ENCODE measurements at places on chromosomes 12 and 14.

DNA sequence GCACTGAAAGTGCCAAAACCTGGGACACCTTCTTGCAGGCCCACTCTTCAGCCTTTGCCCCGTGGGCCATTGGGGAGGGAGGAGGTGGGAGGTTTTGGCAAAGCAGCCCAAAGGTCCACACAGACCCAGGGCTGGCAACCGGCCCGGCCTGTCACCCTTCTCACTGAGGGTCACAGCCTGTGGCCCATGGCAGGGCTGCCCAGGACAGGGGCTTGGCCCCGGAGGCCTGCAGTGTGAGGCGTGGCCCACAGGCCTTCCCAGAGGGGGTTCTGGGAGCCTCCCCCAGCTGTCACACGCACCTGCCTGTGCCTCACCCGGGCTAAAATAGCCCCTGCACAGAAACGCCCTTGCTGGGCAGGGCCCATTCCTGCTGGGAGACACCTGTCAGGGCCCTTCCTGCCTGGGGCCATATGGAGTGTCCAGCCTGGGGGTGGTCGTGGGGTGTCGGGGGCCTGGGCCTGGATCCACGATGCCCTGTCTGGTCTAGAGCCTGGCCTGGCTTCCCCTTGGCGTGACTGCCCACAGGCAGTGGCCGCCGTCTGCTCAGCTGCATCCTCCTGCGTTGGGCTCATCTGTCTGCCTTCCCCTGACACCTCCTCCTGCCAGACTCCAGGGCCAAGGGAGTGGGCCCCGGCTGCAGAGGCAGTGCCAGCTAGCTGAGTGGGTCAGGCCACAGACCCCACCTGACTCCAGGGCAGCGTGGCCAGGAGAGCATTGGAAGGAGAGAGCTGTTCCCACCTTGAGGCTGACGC, 19.2 kb downstream of the PACS2 start:
- no peak for DNase-seq

GRCh38 chr12:75981247-75982168, 50.1 kb downstream of the PHLDA1 start:
- DNase-seq, result no peak

DNA sequence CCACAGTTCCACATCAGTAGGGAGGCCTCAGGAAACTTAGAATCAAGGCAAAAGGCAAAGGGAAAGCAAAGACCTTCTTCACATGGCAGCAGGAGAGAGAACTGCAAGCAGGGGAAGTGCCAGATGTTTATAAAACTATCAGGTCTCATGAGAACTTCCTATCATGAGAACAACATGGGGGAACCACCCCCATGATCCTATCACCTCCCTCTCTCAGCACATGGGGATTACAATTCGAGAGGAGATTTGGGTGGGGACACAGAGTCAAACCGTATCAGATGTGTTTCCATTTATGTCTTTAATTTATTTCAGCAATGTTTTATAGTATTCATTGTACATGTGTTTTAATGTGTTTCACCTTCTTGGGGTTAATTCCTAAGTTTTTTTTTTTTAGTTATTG, 25.8 kb downstream of the METAP2 start:
- no peak for DNase-seq

GRCh38 chr12:52232674-52233461, at the start of gene KRT7:
Gene KRT7, plus strand, starts transcription at chr12:52233243. Its CDS starts 54 bp downstream, at chr12:52233297.
- DNase-seq, result peak; percentile 80

DNA sequence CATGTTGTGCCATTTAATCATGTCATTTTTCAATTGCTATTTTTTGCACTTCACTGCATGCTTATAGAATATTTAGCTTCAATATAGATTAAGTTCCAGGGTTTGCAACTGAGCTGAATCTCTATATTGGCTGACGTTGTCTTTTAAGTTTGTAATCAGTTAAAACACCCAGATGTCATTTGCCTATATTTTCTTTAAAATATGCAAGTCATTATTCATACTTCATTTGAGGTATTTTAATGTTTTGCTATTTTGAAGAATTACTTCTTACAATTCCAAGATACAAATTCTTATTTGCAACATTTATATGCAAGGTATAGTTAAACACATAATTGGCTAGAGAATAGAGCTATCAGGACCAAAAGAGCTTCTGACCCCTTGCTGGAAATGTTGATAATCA, 175.0 kb upstream of the NPAS3 start:
- no peak for DNase-seq

GRCh38 chr12:62910549-62911169, 24.3 kb downstream of the PPM1H start:
- DNase-seq, result no peak

DNA sequence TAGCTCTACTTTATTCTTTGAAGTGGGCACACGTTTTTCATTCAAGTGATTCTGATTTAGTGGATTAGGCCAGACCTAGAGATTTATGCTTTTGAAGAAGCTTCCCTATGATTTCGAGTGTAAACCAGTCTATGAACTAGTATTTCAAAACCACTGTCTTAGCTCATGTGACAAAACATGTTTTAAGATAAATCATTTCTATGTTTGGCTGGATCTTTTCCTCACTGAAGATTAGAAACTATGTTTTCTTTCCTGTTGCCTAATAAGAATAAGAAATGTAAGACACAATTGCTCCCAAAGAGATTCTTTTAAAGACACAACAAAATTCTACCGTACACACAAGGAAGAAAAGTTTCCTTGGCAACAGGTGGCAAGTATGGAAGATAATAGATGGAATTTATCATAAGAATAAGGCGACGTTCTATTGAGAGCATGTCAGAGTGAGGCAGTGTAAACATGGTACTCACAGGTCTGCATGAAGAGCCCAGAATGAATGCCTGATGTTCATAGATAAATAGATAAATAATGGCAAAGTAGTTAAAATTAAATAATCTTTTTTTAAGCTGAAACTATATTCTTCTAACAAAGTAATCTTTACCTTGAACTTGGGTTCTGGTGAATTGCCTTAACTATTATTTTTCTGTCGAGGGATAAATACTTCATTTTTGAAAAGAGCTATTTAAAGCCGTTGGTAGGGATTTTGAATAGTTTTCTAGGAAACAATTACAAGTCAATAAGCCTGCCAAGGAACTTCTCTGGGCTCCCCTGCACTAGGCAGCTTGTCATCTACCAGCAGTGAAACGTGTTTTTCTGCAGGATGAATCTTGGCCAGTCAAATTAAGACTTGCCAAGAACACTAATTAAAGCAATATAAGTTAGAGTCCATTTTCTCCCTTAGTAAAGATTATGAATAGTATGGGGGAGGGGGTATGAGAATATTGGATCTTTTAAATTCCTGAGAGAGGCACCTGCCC, 34.1 kb upstream of the C12orf75 start:
- DNase-seq, result no peak

DNA sequence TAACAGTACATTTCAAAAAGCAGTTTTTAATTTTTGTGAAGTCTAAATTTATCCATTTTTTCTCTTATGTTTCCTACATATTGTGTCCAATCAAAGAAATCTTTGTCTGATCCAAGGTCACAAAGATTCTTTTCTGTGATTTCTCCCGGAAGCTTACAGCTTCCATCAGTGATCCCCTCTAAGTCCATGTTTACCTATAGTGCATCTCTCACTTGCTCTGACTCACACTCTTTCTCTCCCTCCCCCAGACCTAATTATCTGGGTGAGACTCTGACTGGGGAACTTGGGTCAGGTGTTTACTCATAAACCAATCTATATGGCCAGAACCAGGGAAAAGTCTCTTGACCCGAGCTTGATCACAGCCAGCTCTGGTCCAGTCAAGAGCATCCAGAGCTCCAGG, 224.4 kb downstream of the SPTSSA start:
- DNase-seq, result no peak

- DNase-seq, result no peak
Observed at GRCh38 chr12:1618489-1618888, 10.5 kb upstream of the WNT5B start.

DNA sequence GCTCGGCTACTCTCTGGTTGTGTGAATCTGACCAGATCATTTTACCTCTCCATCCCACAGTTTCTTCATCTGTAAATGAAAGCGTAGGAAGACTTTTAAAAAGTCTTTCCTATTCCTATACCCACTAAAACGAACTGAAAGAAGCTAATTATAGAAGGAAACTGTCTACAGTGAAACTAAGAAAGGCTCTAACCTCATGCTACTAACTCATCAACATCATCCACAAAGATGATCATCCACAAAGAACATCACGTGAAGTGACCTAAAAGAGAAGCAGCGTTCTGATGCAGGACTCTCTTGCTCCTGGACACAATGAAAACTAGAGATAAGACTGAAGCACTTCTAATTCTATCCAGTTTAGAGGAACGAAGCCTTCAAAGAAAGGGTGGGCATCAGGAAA, 58.5 kb upstream of the OSBPL8 start:
- DNase-seq, result no peak

DNA sequence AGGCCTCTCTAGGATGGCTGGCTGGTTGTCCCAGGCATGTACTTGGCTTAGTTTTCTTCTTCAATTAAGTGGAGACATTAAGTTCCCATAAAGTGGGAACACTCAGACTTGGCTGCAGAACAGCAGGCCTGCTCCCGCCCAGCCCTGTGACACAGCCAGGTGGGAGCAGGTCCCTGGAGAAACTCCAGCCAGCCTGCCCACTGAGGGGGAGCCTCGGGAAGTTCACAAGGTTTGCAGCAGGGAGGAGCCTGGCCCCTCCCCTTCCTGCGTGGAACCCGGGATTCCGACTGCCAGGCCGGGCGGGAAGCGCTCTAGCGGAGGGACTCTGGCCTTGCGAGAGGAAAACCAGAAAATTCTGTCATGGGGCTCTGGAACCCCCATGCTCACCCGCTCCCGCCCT, 98.3 kb upstream of the EVL start:
- DNase-seq, result no peak

DNA sequence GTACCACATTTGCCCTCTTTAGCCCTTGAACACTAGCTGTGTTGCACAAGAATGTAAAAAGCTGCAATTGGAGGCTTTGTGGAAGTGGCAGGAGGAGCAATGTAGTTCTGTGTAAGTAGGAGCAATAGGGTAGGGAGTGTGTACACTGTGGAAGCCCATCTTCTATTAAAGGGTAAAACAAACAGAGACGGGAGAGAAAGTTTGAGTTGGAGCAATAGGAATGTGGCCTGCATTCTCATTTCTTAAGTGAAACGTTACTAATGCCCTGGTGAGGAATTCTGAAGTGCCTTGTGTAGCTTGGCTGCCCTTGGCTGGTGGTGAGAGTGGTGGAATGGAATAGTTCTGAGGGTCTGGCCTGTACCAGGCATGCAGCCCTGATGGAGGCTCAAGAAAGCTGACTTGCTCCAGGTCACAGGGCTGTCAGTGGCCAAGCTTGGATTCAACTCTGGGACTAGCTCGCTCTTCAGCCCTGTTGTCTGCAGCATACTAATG, 38.8 kb upstream of the ATP23 start:
- no peak for DNase-seq

- no peak for DNase-seq
Observed at GRCh38 chr14:51828017-51828797, 32.2 kb upstream of the GNG2 start.

DNA sequence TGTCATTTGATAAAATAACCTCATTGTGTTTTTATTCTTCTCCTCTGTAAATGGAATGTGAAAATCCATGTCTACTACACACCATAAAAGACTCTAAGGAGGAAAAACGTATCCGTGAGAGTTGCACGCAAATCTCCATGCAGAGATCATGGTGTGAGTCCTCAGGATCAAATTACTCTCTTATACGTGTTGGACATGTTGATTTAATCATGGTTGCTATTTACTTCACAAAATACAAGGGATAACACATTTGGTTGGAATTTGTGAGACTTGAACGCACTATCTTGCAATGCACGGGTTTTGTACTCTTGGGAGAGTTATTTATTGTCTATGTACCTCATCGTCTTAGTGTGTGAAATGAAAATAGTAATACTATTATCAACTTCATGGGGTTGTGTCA, 128.0 kb upstream of the RASSF8 start:
- no peak for DNase-seq

GRCh38 chr12:49019443-49020324, 1.1 kb upstream of the PRKAG1 start:
- no peak for DNase-seq

DNA sequence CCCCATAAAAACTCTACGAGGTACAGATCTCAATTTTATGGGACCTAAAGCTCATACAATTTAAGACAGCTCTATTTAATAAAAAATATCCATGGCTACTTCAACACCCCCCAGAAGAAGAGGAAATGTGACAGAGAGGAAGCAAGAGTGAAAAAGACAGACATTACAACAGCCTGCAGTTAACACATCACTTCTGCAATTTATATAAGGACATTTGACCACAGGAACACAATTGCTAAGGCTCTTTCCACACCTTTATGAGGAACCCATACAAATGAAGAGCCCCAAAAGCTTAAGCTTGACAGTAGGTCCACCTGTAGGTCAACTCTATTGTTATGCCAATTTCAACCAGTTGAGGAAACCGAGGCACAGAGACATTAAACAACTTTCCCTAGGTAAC, 5.6 kb downstream of the OR10P1 start:
- DNase-seq, result no peak

- DNase-seq, result no peak
Observed at GRCh38 chr12:47410383-47410782, 295.4 kb downstream of the RPAP3 start.

GRCh38 chr12:76943008-76943407, 64.2 kb upstream of the CSRP2 start:
- DNase-seq, result no peak

DNA sequence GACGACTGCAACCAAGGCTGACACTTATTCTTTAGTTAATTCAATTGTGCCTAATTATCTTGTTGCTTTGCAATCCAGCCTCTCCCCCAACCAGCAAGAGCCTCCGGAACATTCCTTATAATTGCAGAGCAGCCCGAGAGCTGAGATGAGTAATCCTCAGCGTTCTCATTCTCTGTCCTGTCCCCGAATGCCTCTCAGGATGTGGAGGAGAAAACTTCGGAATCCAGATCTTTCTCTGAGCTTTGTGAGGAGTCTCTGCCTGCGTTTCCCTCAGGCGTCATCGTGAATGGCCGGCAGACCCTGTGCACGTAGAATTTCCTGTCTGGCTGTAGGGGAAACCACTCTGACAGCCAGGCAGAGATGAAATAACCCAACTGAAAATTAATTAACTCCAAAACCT, 160.5 kb upstream of the DIO3 start:
- no peak for DNase-seq

GRCh38 chr14:85565862-85566296, 35.9 kb downstream of the FLRT2 start:
- no peak for DNase-seq

- DNase-seq, result no peak
Observed at GRCh38 chr12:18683327-18684013, 54.3 kb downstream of the PLCZ1 start.

DNA sequence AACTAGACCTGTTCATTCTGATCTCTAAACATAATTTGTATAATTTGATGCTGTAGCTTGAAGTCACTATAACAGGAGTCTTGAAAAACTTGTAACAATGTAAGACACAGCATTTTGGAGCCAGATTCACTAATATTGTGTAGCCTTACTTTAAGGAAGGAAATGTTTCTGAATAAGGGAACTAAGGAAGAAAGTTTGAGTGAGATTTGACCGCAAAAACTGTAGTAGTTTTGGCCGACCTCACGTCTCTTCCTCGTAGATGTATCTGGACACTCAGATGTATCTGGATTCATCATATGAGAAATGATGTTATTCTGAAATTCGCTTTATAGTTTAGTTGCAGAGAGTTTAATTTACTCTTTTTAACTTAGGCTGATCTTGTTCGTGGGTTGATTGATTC, 13.9 kb upstream of the DNAH10 start:
- no peak for DNase-seq

All from posterior vena cava (tissue), 2 donors.